ENCODE measurements at places on chromosomes 4 and X.

DNA sequence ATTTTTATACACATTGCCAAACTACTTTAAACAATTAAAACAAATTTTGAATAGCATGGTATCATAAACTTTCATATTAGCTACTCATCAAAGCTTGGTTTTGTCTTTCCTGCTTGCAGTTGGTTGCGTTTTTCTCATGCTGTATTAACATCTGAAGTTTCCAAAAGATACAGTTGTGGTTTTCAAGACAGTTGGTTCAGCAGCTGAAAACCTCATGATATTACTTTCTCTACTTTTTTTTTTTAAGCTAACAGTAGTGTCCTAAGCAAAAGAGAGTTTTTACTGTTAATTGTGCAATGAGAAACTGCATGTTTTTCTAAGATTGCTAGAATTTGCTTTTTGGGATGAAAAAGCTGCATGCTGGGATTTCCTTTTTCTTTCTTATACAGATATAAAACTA is 15.2 kb downstream of the RUFY3 start:
- H3K27me3 ChIP-seq, result no peaks in the 10 kb centered on the region
- H3K4me3 ChIP-seq, result no peak overlapping the region
- no peaks in the 10 kb centered on the region for H3K36me3 ChIP-seq
- H3K4me1 ChIP-seq, result peaks cover 17% of the 10 kb centered on the region

DNA sequence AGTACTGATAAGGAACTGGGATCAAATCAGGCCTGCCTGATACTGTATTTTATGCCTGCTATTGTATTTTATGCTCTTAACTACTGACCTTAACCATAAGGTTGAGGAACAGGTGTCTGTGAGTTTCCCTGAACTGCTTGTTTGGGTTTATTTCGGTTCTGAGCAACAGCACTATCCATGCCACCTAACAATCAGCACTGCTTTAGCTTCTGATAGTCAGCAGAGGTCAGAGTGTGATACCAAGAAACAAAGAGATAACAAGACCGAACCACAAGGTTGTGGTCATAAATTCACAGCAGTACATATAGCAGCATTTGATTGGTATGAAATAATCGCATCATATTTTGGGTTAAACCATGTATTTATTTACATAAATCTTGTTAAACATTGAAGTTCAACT is 362.2 kb downstream of the FGF13 start:
- no peak overlapping the region for H3K4me3 ChIP-seq
- no peak for DNase-seq
- no peaks in the 10 kb centered on the region for H3K4me1 ChIP-seq
- no peaks in the 10 kb centered on the region for H3K27me3 ChIP-seq
- H3K27ac ChIP-seq, result no peak overlapping the region
- no peaks in the 10 kb centered on the region for H3K36me3 ChIP-seq

DNA sequence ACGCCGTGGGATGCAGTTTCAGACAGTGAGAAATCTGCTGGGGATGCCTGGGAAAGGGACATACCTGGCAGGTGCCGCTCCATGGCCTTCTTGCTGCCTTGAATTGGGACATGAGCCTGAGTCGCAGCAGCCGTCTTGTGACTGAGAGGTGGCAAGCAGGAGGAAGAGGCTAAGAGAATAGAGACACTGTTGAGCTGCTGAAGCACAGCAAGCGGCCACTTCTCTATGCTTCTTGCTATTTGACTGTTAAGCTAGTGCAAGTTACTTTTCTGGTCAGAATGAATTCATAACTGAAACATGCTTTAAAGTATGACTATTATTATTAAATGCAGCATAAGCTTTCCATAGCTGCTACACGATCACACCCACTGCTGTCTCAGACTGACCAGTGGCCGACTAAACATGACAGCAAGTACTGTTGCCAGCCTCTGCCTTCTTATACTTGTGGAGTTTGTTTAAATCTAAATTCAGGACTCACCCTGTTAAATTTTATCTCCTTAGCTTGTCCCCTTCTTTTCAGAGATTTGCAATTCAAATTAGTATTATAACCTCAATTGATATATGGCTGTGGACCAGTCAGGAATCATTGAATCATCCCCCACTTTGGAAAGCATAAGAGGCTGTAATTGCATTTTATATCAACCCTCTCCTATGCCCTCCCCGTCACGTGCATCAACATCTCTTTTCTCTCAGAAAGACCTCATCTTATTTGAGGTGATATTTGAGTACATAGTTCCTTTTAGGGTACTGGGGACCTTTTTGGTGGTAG is 24.8 kb upstream of the ACSL1 start:
- peak; percentile 18 for DNase-seq
- H3K27ac ChIP-seq, result peak overlapping the region; percentile 44
- H3K27me3 ChIP-seq, result no peaks in the 10 kb centered on the region
- peaks cover 6% of the 10 kb centered on the region for H3K4me1 ChIP-seq
- no peak overlapping the region for H3K4me3 ChIP-seq

DNA sequence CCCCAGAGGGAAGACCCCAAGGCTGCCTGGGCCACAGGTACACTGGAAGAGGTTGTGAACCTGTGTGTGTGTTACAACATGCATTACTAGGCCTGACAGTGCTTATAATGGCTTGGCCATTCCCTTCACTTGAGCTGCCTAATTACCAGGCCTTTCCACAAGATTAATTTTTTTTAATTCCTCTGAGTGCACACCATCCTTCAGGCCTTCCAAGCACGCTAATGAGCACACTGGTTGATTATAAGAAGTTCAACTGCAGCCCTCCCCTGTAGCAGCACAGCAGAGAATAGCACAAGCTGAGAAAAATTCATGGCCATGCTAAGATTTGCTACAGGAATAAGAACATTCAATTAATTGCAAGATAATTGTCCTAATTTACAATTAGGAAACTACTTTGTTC is 2.2 kb upstream of the SUPT20HL2 start:
- H3K27ac ChIP-seq, result no peak overlapping the region
- no peak overlapping the region for H3K4me3 ChIP-seq
- H3K36me3 ChIP-seq, result no peaks in the 10 kb centered on the region
- DNase-seq, result no peak
- peaks cover 10% of the 10 kb centered on the region for H3K27me3 ChIP-seq

DNA sequence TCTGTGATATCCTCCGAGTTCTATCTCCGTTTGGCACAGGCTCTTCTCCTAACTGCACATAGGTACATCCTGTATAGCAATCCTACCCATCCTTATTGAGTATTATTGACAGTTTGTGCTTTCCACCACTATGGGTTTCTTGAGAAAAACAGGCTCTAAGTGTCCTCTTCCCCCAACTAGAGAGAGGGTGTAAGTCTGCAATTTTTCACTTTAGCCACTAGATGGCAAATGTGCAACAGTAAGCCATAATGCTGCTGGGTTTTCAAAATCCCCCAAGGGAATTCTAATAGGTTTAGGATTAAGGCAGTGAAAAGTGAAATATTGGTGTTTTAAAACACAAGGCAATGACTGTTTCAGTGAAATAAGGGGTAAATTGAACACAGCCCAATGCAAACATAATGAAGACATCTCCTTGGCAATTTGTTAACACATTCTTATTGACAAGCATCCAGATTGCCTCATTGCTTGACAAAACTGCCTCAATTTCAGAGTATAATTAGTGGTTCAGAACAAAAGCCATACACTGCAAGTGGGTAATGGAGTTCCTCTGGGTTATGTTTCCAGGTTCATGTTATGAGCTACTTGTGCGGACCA is 239.0 kb upstream of the HTR2C start:
- H3K4me3 ChIP-seq, result no peak overlapping the region
- no peak overlapping the region for H3K27ac ChIP-seq
- no peaks in the 10 kb centered on the region for H3K4me1 ChIP-seq
- H3K36me3 ChIP-seq, result no peaks in the 10 kb centered on the region

DNA sequence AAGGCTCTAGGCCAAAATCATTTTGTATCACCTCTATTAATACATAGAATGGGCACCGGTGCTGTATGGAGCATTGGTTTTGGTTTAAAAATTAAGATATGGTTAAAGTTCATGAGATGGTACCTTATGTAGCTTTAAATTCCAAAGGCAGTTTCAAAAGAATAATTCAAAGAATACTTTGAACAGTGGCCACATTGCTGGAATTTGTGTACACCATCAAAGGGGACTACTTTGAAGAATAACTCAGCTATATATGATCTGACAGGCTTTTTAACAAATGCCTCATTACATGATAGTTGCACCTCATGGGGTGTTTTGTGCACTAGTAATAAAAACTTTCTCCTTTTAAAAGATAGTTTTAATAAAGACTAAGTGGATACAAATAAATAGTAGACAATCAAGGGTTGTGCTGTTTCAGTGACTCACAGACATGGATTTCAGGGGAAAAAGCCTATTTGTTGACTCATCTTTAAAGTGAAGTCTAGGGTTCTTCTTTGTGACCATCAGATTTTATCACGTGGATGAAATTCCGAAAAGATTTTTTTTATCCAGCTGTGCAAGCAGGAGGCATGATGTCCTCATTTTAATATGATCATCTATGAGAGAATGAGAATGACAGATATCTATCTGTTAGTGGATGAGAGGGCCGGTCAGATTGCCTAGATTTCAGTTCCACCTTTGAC is 12.8 kb downstream of the MTM1 start:
- no peak overlapping the region for H3K27ac ChIP-seq
- DNase-seq, result peak; percentile 19
- H3K4me1 ChIP-seq, result no peaks in the 10 kb centered on the region
- no peak overlapping the region for H3K4me3 ChIP-seq
- H3K36me3 ChIP-seq, result no peaks in the 10 kb centered on the region

DNA sequence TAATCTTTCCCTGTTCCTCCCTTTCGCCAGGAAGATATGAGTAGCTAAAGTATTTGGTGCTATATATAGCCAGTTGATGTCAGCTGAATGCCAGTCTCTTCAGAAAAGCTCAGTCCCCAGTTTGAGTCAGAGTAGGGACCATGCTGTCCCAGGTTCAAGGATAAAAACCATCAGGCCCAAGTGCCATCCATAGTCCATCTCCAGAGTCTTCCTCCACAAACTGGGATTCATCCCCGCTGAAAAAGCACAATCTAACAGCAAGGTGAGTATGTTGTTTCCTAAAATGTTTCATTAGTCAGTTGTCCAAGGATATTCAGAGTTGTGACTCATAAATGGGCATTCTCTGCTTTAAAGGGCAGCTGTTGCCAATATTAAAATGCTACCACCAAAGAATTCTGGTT is at the start of gene MYOZ2:
Gene MYOZ2, plus strand, starts transcription at position 112 of the 401 bp plus-strand sequence. CDS start 694 bp downstream, outside the sequence.
- H3K27me3 ChIP-seq, result no peaks in the 10 kb centered on the region
- H3K27ac ChIP-seq, result no peak within 1 kb of the TSS
- DNase-seq, result no peak
- H3K36me3 ChIP-seq, result no peaks in the 10 kb centered on the region
- no peak within 1 kb of the TSS for H3K4me3 ChIP-seq
- H3K4me1 ChIP-seq, result no peaks in the 10 kb centered on the region
